ENCODE measurements at places on chromosomes 5 and 9. TPM values are rescaled to one million over a fixed set of nuclear protein-coding genes. Genes with fewer than 3 reads are reported as not detected.

GRIA1 gene
- not detected for total RNA-seq

CD72 gene
- 0.06 TPM for total RNA-seq

KCNN2 gene
- 0.15 TPM for total RNA-seq

ECSCR gene
- total RNA-seq, result not detected

ITGA1 gene
- total RNA-seq, result 1.6 TPM

MLANA gene
- not detected for total RNA-seq

SHISAL2B gene
- not detected for total RNA-seq

LTC4S gene
- total RNA-seq, result 0.26 TPM

PHYHD1 gene
- 0.17 TPM for total RNA-seq

MELK gene
- 79.5 TPM for total RNA-seq

PALM2AKAP2 gene
- 0.36 TPM for total RNA-seq

BARHL1 gene
- not detected for total RNA-seq
